Stimulated activated CD4-positive, alpha-beta T cell treated with anti-CD3 and anti-CD28 coated beads, Interleukin-4, amount 100 ng/mL, for 24 hours (primary cell): ENCODE measurements at places on chromosomes 2 and 18.

GRCh38 chr2:134205087-134205486 lies 48.8 kb upstream of the MGAT5 start:
- DNase-seq = no peak

- DNase-seq = no peak
Measured at GRCh38 chr2:152443771-152444170, 108.8 kb downstream of the FMNL2 start.

DNA sequence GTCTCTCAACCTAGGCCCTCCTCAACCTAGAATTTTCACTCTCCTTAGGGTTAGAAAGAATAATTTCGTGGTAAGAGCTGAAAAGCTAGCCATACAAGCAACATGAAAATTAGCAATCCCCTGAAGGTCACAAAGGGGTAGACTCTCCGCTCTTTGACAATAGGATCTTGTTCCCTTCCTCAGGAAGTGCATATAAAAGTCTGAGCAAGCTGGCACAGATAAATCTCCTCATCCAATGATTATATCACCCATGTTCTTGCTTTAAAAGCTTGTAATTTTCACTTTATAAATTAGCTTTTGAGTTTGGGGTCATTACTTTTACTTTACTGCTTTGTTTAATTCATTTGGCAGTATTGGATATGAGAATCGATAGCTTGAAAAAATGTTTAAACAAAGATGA lies 852.3 kb upstream of the CRIM1 start:
- DNase-seq = no peak

- no peak for DNase-seq
Measured at GRCh38 chr18:70256994-70257393, 31.9 kb upstream of the SOCS6 start.

DNA sequence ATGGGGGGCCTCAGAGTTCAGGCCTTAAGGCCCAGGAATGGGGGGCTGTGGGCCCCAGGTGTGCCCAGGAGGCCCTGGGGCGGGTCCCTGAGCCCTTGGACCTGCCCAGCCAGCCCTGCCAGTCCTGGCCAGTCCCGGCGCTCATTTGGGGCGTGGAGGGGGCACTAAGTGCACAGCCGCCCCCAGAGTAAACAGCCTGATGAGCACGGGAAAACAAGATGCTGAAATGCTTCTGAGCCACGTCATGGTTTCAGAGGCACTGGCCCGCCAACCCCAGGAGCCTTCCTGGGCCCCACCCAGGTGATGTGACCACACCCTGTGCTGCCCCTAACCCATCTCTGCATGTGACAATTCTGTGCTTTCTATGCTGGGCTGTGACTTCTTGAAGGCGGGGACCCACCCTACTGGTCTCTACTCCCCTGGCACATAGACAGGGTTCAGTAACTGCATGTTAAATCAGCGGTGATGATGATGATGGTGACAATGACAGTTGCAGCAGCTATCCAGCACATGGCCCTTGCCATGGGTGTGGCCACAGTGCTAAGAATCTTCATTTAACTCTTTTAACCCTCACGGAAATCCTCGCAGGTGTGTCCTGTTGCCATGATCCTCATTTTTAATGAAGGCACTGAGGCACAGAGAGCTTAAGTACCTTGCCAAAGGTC lies 28.1 kb upstream of the ASPRV1 start:
- DNase-seq = no peak

GRCh38 chr2:68658266-68658665 lies 14.9 kb downstream of the PROKR1 start:
- no peak for DNase-seq

- DNase-seq = no peak
Measured at GRCh38 chr2:122422384-122422991, 667.0 kb downstream of the TSN start.

DNA sequence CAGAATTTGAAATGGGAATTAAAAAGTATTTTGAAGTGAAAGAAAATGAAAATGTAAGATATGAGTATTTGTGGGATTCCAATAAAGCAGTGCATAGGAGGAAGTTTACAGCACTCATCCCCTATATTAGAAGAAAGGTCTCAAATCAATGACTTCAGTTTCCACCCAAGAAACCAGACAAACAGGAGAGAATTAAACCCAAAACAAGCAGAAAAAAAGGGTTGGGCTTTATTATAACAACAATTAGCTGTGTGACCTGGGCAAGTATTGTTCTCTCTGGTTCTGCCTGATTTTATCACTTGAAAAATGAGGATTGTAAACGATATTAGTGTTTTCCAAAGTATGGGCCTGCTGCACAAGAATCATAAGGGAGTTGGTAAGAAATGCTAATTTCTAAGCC lies 18.3 kb upstream of the LYPD6 start:
- DNase-seq = no peak

DNA sequence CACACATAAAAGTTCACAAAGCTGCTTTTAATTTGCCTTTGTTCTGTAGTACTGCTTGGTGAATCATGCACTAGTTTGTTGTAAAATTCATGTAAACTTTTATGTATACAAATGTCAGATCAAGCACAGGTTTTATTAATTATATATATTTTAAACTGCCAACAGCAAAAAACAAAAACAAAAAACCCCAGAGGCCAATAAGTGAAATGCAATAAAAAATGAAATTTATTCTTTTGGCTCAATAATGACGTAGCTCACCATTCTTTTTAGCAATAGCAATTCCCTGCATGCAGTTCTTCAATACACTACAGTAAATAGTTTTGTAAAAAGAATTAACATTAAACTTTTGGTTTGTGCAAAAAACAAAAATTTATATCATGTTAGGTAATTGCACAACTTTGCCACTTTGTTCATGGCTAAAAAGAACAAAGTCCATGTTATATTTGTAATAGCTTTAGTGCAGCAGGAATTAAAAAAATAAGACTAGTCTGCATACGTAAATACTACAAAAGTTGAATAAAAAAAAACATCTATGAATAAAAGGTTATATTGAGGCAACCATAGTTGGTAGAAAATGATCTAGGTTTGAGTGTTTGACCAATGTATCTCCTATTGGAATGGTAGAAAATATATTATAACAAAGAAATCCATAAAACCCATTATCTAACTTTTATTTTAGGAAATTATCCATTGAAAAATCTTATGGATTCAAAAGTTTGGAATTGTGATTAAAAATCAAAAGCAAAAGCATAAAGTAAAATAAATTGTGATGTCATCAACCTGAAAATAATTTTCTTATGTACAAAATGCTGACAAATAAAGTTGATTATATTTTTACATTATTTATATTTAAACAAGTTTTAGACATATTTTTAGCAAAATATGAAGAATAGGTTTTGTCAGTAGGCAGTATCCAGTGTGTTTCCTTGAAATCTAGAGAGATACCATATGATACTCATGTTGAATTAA lies 115.6 kb downstream of the SCN3A start:
- DNase-seq = no peak

DNA sequence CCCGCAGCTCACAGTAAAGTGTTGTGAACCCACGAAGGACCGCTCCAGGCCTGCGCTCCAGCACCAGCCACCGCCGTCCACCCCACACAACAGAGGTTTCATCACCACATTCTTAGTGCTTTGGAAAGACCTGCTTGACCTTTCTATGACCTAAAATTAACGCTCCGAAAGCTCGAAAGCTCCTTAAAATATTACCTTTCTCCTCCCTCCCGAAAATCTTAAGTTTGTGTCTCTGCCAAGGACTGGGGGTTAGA lies 149.2 kb downstream of the TWIST2 start:
- no peak for DNase-seq

DNA sequence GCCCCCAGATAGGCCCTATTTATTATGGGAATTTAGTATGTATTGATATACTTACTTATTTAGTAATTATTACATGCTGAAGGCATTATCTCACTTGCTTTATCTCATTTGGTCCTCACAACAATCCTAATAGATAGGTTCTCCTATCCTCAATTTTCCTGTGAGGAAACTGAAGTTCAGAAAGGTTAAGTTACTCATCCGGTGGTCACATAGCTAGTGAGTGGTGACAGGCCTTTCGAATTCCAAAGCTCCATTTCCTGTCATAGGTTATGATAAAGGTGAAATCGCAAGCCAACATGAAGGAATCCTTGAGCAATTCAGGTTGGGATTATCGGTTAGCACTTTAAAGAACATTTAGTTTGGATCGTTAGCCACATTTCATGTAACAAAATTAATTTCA lies 33.3 kb downstream of the NAB1 start:
- DNase-seq = no peak

GRCh38 chr2:23452853-23453420 lies 68.0 kb downstream of the KLHL29 start:
- no peak for DNase-seq

- no peak for DNase-seq
Measured at GRCh38 chr2:194550702-194551101, 1106.3 kb upstream of the SLC39A10 start.

DNA sequence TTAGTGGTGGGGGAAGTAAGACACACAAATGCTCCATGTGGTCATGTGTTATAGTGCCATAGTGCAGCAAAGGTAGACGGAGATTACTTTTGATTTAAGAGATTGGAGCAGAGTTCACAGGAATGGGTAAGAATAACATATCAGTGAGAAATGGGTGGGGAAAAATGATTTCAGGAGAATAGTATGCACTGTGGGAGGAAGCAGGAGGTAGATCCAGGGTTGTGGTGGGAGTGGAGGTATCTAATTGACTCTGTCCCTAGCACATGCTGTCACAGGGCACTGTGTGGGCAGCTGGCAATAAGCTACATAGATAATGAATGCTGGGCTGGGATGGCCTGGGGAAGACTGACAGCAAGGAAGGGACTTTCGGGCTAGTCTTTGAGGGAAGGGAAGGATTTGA lies 65.3 kb downstream of the STAT1 start:
- no peak for DNase-seq

- no peak for DNase-seq
Measured at GRCh38 chr2:173658946-173659371, 304.3 kb downstream of the CDCA7 start.

- no peak for DNase-seq
Measured at GRCh38 chr2:70145851-70146739, 44.7 kb downstream of the C2orf42 start.

- no peak for DNase-seq
Measured at GRCh38 chr2:19982268-19982667, 7.6 kb downstream of the WDR35 start.

DNA sequence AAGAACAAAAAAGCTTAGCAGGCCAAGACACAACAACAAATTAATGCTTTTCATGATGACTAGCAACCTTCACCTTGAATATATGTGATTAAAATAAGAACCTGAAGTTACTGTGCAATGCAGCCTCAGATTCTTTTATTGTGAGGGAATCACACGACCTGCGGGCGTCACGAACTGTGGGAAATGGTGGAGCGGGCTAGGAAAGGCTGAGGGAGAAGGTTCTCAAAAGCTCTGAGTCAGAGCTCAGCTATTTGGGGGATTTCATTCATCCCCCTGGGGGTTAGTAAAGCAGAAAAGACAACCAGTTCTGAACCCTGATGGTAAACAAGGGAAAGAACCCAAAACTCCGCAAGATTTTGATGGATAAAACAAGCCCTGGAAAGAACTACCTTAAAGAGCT lies 89.3 kb upstream of the NCKAP5 start:
- DNase-seq = no peak

- no peak for DNase-seq
Measured at GRCh38 chr2:203599509-203599908, 64.4 kb upstream of the RAPH1 start.

DNA sequence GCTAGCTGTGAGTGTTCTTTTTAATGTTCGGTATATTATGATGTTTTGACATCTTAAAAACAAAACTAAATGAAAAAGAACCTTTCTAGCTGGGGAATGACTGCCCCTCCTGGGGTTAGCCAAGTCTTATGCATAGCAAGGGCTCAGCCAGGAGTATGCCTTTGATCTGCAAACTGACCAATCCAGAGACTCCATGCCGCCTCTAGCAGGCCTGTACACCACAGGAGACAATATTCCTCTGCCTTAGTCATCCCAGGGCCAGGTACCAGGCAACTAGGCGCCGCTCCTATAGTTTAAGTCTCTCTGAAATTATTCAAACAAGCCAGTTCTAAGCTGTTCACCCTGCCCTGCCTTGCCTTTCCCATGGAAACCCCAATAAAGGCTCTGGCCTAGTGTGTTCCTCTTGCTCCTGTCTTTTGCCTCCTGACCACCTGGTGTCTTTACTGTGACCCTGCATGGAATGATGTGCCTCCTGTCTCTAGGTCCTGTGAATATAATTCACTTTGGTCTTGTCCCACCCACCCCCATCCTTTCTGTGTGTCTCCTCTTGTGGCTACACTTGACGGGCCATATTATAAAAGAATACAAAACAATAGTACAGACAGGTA lies 52.0 kb upstream of the CHN1 start:
- no peak for DNase-seq
